ENCODE measurements at places on chromosomes 16 and 17. TPM values are rescaled to one million over a fixed set of nuclear protein-coding genes. Genes with fewer than 3 reads are reported as not detected.

Gene SOX15
- total RNA-seq = not detected

DNA sequence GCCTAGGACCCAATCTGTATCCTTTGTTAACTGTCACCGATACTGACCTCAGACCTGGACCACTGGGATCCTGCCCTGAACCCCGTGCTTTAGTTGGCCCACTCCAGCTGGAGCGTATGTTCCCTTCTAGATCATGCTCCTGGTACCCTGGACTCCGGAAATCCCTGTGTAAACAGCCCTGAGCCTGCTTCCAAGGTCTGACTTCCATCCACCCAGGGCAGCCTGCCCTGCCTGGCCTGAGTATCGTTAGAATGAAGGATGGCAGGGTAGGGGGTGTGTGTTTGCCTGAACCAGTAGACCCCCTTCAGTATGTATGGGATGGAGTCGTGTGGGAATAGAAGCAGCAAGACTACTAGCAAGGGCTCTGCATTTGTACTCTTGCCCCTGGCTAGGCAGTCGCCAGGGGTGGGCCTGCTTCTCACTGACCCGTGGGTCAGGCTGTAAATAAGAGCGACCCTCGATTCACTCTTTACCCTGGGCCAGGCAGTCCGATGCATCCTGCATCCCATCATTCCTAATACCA is 691 bp upstream of the TMEM98 start:
- DNase-seq = no peak
- peak overlapping the region; percentile 46 for H3K4me3 ChIP-seq
- H3K36me3 ChIP-seq = no peaks in the 10 kb centered on the region
- peaks cover 4% of the 10 kb centered on the region for H3K4me1 ChIP-seq
- H3K27me3 ChIP-seq = peaks cover 31% of the 10 kb centered on the region

Gene CCL18
- total RNA-seq = not detected

GRCh38 chr17:59330053-59330942 is 1.2 kb upstream of the YPEL2 start:
- H3K27ac ChIP-seq = peak overlapping the region; percentile 73
- H3K36me3 ChIP-seq = no peaks in the 10 kb centered on the region
- H3K27me3 ChIP-seq = no peaks in the 10 kb centered on the region
- DNase-seq = peak; percentile 11
- H3K4me3 ChIP-seq = peak overlapping the region; percentile 6

DNA sequence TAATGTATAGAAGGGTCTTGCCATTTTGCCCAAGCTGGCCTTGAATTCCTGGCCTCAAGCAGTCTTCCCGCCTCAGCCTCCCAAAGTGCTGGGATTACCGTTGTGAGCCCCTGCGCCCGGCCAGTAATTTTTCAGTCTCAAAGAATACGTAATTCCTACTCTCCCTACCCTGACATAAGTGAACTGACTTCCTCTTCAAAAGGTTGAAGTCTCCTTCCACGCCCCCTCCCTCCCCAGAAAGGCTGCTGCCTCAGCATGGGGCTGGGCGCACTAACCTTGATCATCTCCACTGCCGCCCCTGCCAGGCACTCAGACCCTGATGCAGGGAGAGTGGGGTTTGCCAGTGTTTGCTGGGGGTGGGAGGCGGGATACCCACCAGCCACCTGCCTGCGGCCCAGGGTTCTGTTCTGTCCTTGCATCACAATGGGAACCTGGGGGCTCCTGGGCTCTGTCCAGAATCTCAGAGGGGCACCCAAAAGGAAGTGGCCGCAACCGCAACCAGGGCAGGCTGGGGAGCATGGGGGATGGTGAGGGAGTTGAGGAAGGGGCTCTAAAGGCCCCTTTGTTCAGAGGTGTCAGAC is 27.5 kb downstream of the KIFC3 start:
- H3K4me1 ChIP-seq = no peaks in the 10 kb centered on the region
- H3K27ac ChIP-seq = no peak overlapping the region
- DNase-seq = no peak
- no peak overlapping the region for H3K4me3 ChIP-seq
- no peaks in the 10 kb centered on the region for H3K36me3 ChIP-seq

Gene RPUSD1
- 17.1 TPM for total RNA-seq

Gene EVI2A
- 31.7 TPM for total RNA-seq

DNA sequence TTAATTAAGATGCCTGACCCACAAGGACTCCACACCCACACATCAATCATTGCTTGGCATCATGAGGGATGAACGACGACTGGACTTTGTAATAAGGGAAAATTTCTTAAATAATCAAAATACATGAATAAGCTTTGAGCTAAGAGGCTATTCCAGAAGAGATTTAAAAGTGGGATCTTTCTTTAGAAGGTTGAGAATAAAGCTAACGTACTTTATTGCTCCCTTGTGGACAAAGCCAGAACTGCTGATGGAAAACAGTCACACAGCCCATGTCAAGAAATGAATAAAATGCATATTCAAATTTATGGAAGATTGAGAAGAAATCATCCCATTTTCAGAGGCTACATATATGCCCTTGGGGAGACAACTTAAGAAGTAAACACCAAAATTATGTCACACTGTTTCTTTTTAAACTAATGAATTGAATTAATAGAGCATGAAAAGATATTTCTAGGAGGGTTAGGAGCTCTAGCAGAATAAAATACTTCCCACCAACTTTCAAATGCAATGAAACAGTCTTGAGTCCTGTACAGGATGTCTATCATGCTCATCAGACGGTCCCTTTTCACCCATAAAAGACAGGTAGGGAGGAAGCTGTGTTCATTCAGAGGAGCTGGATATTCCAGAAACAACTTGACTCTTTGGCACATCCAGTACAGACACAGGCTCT is 60.2 kb upstream of the PHOSPHO1 start:
- peak; percentile 39 for DNase-seq
- H3K36me3 ChIP-seq = no peaks in the 10 kb centered on the region
- no peak overlapping the region for H3K4me3 ChIP-seq
- H3K4me1 ChIP-seq = peaks cover 6% of the 10 kb centered on the region
- H3K27ac ChIP-seq = no peak overlapping the region

GRCh38 chr16:83744441-83744981 is 63.3 kb upstream of the HSBP1 start:
- no peaks in the 10 kb centered on the region for H3K36me3 ChIP-seq
- peaks cover 4% of the 10 kb centered on the region for H3K27me3 ChIP-seq
- no peak overlapping the region for H3K4me3 ChIP-seq
- no peak for DNase-seq

Gene MT1E
- 22.1 TPM for total RNA-seq

Gene ESRP2
- 0.77 TPM for total RNA-seq

DNA sequence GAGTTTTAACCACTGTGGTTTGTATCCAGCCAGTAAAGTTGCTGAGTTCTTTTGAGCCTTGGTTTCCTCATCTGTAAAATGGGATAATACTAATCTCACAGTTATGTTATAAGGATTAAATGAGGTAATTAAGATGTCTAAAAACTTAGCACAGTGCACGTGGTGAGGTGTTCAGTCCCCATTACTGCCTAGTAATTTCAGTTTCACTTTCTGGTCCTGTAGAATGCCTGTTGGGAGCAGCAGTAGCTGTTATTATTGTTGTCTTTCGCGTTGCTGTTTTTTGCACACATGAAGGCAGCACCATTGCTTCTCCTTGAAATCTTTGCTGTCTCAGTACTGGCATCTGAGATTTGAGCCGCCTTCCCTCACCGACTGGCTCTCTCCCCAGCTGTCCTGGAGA is 182.4 kb downstream of the DNAH9 start:
- H3K4me1 ChIP-seq = no peaks in the 10 kb centered on the region
- no peak overlapping the region for H3K27ac ChIP-seq
- no peaks in the 10 kb centered on the region for H3K36me3 ChIP-seq
- H3K4me3 ChIP-seq = no peak overlapping the region

Gene CDH5
- not detected for total RNA-seq

Gene CCL14
- not detected for total RNA-seq

Gene TMEM204
- 14.3 TPM for total RNA-seq

DNA sequence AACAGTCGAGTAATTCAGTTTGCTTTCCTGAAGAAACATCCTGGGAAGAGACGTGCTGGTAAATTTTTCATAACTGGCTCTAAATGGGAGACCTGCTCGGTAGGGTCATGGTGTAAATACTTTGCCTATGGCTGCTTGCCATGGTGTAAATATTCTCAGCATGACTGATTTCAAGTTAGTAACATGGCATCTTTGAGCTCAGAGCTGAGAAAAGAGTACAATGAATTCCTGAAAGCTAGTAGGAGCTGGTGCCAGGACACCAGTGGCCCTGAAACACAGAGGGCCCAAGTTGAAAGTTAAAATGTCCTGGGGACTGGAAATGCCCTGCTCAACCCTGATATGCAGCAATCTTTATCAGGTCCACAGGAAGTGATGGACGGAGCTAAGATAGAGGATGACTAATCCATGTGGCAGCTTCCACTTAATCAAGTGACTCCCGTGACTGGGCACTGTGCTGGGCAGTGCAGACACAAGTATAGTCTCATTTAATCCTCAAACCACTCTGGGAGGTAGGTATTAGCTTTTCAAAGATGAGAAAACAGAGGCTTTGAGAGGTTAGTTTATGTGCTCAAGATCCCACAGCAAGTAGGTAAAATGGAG is 130.1 kb upstream of the ADAMTS18 start:
- H3K36me3 ChIP-seq = no peaks in the 10 kb centered on the region
- H3K4me3 ChIP-seq = no peak overlapping the region
- peaks cover 15% of the 10 kb centered on the region for H3K27me3 ChIP-seq
- H3K27ac ChIP-seq = no peak overlapping the region

DNA sequence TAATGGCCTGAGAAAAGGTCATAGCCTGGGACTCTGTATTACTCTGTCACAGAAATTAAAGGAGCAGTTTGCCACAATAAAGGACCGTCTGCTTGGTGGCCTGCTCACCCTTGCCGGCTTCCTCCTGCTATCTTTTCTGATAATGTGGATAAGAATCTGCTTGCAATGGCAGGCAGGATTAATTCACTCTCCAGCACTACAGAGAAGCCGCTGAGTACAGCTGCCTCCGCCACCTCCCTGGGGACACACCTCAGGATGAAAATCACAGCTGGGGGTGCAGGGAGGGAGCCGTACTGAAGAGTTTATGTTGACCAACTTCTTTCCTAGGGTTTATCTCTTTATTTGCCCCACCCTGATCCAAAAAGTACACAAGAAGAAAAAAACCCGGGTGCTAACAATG is 245.9 kb upstream of the RPL38 start:
- no peaks in the 10 kb centered on the region for H3K36me3 ChIP-seq
- no peak overlapping the region for H3K27ac ChIP-seq
- H3K4me1 ChIP-seq = no peaks in the 10 kb centered on the region
- no peak for DNase-seq

DNA sequence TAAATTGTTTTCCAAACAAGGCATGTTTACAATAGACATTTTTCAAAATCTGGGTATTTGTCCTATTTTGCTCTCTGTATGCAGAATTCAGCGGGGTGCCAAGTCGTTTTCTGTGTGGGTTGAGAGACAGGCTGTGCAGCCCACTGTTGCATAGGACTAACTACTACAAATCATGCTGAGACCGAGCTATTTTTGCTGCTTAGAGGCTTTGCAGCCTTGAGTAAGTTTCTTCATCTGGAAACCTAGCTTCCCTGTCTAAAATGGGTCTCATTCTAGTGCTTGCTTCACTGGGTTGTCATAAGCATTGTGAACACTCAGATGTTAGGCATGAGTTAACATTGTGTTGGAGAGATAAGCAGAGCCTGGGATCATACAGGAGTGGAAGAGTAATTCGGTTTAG is 1.3 kb downstream of the PRPSAP2 start:
- H3K27me3 ChIP-seq = no peaks in the 10 kb centered on the region
- H3K27ac ChIP-seq = peak overlapping the region; percentile 92
- no peak for DNase-seq
- peaks cover 19% of the 10 kb centered on the region for H3K36me3 ChIP-seq
- peaks cover 46% of the 10 kb centered on the region for H3K4me1 ChIP-seq

DNA sequence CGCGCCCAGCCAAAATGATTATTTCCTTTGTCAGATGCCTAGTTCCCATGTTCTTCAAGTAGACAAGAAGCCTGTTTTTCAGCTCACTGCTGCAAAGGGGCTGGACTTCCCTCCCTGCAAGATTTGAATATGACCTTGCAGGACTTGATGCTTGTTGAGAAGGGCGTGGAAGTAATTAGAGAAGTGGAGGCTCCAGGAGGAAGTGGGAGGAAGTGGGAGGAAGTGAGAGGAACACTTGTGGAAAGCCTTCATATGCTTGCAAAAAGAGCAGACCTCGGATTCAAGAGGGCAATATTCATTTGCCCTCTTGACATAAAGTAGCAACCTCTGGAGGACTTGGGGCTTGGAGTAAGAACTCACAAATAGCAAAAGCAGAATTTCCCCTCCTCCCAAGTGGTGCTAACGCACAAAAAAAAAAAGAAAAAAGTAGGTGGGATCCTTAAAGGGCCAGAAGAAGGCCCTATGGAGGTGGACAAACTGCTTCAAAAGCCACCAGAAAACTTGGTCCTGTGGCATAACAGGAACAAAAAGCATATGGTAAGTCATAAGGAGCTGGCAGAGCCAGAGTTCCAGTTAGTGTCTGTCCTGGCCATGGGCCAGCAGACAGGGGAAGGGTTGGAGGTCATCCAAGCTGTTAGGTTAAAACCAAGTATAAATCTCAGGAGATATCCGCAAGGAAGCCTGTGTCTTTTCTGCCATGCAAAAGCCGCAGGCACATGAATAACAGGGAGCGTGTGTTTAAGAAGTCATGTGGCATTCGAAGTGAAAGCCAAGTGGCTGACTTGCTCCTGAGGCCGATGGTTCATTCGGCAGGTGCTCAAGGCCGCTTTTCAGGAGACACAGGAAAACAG is 20.6 kb upstream of the PRKAR1A start:
- DNase-seq = no peak
- H3K27ac ChIP-seq = no peak overlapping the region
- H3K4me1 ChIP-seq = peaks cover 12% of the 10 kb centered on the region
- no peak overlapping the region for H3K4me3 ChIP-seq
- no peaks in the 10 kb centered on the region for H3K36me3 ChIP-seq
- no peaks in the 10 kb centered on the region for H3K27me3 ChIP-seq

Gene ITGB4
- 0.69 TPM for total RNA-seq

GRCh38 chr16:63720848-63721247 is 1401.0 kb downstream of the CDH11 start:
- H3K27me3 ChIP-seq = no peaks in the 10 kb centered on the region
- H3K4me3 ChIP-seq = no peak overlapping the region
- H3K4me1 ChIP-seq = no peaks in the 10 kb centered on the region
- H3K27ac ChIP-seq = no peak overlapping the region

GRCh38 chr16:53849585-53849984 is 145.6 kb downstream of the FTO start:
- no peak for DNase-seq
- H3K36me3 ChIP-seq = peaks cover 32% of the 10 kb centered on the region
- H3K27me3 ChIP-seq = no peaks in the 10 kb centered on the region

Gene KRT25
- total RNA-seq = not detected

Gene KRT9
- not detected for total RNA-seq

DNA sequence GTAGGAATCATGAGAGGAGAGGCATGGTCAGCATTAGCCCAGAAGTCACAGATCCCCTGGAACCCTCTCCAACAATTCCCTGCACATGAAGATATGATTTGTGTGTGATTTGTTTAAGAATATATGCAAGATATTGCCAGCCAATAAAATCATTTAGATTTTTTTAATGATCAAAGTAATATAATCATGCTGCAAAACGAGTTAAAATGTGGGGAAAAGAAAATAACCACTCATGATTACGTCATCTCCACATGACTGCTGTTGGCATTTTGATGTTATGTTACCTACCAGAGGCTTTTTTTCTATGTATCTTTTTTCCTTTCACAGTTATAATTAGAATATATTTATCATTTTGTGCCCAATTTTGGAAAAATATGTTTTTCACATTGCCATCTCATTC is 22.4 kb downstream of the SLC35G3 start:
- H3K36me3 ChIP-seq = no peaks in the 10 kb centered on the region
- peak overlapping the region; percentile 20 for H3K4me3 ChIP-seq
- peaks cover 43% of the 10 kb centered on the region for H3K4me1 ChIP-seq
- no peaks in the 10 kb centered on the region for H3K27me3 ChIP-seq
- peak overlapping the region; percentile 79 for H3K27ac ChIP-seq
- no peak for DNase-seq

GRCh38 chr17:17387017-17387497 is 83.9 kb downstream of the NT5M start:
- no peak overlapping the region for H3K4me3 ChIP-seq
- H3K27ac ChIP-seq = no peak overlapping the region
- H3K4me1 ChIP-seq = peaks cover 14% of the 10 kb centered on the region
- H3K27me3 ChIP-seq = peaks cover 5% of the 10 kb centered on the region

Gene CTF1
- total RNA-seq = 0.32 TPM

Gene OR1F1
- not detected for total RNA-seq
